Skin of body (tissue), 3 donors: ENCODE measurements at places on chromosomes 11 and 22. TPM values are rescaled to one million over a fixed set of nuclear protein-coding genes. Genes with fewer than 3 reads are reported as not detected.

DNA sequence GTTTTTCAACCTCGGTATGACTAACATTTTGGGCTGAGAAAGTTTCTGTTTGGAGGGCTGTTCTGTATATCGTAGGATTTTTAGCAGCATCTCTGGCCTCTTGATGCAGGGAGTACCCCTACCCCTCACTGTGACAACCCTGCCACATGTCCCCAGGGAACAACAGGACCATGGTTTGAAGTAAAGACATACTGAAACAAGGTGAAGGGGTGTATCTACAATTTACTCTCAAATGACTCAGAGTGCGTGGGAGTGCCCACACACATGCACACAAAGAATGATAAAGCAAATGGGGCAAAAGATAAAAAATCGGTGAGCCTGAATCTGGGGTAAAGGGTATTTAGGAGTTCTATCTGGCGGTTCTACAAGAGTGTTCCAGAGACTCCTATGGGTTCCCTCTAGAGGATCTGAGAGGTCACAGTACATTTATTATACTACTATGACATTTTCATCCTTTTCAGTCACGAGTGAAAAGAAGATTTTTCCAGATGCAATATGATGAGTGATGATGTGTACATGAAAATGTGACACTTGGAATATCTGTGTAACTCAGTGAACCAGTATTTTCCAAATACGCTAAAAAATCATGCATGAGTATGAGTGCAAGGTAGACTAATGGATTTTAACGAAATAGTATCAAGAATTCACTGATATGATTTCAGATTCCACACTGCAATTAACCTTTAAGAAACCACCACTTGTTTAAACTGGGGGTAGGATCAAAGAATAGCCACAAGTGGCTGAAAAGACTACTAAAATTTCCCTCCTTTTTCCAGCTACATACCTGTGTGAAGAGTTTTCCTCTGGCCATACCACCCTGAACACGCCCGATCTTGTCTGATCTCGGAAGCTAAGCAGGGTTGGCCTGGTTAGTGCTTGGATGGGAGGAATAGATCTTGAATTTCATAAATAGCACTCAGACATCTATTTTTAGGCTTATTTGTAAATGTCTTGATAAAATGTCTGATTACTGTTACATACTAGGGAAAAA is 56.3 kb upstream of the YPEL1 start:
- no peak for DNase-seq

GRCh38 chr11:84522331-84522730 is 1104.8 kb downstream of the DLG2 start:
- no peak for DNase-seq

DNA sequence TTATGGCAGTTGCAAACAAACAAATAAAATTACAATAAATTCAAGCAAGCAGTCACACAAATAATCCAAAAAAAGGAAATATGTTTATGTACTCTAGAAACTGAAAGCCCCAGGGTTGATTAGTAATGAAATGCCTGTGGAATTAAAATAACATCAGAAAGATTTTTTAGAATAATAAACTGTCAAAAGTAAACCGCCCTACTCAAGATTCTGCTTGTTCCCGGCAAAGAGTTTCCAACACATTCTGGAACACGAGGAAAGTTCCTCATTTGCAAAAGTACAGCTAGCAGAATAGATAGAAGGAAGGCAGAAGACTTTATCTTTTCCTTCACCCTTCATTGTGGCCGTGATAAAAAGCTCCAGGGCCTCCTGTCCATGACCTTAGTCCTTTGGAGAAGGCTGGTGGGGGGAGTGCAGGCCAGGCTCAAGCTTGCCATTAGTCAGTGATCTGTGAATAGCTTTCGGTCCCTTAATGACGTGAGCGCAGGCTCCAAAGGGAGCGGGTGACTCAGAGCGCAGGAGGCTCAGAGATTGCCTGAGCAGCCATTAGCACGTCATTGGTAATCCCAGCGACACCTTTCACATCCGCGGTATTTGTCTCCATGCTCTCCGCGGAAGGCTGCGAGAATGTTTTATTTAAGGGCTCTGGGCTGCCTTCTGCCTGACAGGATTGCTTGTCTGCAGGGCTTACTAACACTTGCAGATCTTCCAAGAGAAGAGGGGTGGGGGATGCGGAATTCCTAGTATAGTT is 458.3 kb downstream of the METTL15 start:
- peak; percentile 38 for DNase-seq

The SCUBE1 gene
- 0.20 TPM for total RNA-seq

DNA sequence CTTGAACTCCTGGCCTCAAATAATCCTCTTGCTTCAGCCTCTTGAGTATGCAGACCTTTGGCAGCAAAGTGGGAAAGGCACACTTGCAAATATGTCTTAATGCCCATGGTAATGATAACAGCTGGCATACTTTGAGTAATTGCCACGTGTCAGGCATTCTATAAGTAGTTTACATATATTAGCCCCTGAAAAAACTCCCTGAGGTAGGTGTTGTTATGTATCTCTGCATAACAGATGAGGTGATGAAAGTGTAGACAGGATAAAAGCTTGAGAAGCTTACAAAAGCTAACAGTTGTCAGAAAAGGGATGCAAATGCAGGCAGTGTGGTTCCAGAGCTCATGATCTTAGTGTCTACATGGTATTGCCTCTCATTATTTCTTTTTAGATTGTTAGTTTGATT is 291.1 kb upstream of the C11orf87 start:
- no peak for DNase-seq

DNA sequence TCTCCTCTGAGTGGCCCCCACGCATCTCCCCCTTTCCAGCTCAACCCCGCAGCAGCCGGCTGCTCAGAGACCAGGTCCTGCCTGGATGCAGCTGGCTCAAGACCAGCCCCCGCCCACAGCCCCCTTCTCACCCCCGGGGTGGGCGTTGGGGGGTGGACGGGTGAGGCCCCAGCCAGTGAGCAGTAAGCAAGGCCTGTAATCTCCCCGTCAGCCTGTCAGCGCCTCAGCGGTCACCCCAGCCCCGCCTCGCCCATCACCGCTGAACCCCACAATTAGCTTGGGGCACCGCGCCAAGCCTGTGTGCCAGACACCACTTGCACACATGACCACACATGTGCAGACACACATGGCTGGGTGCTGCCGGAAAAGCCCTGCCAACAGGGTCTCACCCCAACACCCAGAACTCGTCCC is 5.9 kb downstream of the PLXNB2 start:
- no peak for DNase-seq

GRCh38 chr11:47466701-47467250 is 17.8 kb upstream of the RAPSN start:
- no peak for DNase-seq

DNA sequence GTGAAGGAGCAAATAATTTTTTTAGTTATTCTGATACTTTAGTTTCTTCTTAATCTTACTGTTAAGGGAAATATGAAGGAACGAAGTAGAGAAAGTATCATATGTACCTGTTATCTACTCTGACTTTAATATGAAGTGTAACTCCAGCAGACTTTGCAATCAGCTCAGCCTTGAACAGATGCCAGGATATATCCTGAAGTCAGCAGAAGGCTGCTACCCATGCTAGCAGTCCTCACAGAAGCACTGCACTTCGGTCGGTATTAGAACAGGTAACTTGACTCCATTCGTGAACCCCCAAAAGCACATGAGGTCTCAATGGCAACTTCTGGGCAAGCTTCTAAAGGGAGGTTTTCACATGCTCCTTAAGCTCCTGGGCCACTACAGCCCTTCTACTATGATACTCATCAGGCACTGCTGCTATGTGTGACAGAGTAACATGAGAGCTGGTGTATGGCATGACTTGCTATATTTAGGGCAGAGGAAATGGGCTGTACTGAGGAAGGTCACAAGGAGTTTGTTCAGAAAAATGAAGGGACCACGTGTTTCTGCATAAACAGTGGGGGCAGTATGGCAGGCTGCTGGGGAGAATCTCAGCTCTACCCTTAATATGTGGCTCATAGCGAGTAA is 344.1 kb downstream of the SOX6 start:
- DNase-seq, result no peak

DNA sequence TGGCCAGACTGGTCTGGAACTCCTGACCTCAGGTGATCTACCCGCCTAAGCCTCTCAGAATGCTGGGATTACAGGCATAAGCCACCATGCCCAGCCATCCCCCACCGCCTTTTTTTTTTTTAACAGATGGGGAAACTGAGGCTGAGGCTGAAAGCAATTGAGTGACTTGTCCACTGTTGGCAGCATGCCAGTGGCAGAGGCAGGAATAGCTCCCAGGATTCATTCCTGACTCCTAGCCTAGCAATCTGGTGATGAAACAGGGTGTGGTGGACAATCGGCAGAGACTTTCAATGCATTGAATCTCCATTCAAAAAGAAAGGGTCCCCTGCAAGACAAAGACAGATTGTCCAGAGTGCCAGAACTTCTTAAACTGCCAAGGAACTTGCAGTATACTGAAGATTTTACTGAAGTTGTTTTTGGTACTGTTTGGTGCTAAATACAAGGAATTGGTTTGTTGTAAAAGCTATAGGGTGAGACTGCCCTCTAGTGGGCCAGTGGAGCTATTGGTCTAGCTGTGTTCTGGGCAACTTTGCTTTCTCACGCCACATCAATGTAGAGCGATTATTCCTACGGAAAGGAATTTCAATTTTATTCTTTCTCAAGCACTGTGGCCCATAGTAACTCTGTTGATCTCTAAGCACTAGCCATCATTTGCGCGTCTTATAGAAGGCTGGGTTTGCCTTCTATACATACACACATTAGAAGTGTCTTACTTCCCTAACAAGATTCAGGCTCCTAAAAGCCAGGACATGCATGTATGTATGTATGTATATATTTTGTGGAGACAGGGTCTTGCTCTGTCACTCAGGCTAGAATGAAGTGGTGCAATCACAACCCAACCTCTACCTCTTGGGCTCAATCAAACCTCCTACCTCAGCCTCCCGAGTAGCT is 21.0 kb downstream of the C22orf31 start:
- peak; percentile 80 for DNase-seq

The KBTBD4 gene
- total RNA-seq, result 15.7 TPM

DNA sequence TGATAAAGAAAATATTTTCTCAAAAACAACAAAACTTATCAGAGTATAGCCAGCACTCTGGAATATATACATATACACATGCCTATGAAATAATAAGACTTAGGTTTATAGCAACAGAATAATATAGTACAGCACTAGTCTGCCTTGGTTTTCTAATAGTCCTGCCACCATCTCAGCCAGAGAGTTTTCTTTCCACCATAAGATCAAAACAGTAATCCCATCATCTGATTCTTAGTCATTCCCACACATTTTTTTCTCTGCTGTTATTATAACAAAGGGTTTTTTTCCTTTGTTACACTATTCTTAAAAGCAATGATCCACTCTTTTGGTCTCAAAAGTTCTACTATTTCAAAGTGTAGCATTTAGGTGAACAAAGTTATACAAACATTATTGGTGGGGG is 15.1 kb downstream of the MTMR2 start:
- DNase-seq, result no peak

DNA sequence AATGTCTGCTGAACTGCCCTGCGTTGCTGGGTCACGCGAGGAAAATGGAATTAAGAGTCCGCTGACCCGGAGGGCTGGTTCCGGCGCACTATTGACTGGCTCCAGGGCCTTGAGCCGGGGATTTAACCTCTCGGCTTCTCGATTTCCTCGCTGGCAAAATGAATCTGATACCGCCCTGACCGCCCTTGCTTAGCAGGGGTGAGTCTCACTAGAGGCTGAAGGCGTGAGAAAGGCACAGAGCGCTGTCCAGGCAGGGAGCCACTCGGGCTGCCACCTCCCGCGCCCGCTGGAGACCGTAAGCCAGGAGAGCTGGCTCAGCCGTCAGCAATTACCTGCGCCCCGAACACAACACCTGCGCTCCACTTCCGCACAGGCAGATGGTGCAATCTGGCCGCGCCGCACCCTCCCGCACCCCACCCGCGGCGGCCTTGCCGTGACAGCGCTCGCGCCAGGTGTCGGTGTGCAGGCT is 65.6 kb downstream of the BUD13 start:
- no peak for DNase-seq

DNA sequence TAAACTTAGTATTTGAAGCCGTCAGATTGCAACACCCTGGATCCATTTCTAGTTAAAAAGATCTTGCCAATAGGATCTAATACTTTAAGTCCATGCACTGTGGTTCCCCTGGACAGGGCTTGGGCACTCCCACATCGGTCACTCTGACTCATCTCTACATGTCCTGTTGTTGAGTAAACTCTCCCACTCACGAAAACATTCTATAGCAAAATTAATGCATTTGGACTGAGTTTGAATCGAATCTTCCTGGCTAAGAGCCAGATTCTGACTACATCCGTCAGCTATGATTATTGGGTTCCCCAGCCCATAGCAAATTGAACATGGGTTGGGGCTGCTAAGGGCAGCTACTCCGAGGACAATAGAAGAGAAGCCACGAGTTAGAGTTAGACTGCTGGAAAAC is 182.1 kb upstream of the SORL1-AS1 start:
- DNase-seq, result no peak

The OR52N1 gene
- total RNA-seq, result not detected

- DNase-seq, result no peak
Measured at GRCh38 chr11:84289381-84289906, 1003.3 kb upstream of the CCDC90B start.

DNA sequence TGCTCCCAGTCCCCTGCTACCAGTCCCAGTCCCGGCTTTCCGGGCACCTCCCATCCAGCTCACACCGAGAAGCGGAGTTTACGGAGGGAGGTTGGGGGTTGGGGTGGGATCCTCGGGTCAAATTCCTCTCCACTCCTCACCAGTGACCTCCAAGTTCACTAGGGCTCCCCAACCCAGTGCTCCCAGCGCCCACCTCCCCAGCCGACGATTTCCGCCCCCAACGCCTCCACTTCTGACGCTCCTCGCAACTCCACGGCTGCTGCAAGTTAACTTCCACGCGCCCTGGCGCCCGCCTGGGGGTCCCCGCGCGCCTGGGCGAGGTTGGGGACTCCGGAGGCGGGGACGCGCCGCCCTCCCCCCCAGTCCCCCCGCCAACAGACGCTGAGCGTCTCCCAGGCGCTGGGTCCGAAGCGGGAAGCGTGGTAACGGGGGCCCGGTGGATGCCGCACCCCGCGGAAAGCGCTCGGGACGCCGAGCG is 526 bp downstream of the TPST2 start:
- DNase-seq, result no peak

The SYCE3 gene
- not detected for total RNA-seq

DNA sequence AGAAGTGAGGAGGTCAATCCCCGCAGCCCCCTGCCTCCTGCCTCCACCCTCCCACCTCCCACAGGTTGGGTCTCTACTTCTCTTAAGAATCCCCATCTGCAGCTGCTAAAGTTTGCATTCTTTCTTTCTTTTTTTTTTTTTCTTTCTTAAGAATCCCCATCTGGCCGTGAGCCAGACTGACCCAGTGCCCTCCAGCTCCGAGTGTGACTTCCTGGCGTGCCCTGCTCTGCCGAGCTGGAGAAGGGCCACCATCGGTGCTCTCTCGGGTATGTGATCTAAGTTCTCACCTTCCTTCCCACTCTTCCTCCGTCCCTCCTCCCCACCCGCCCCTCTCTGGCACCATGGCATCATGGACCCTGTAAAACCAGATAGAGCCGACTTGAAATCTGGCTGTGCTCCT is 66.7 kb upstream of the LMO1 start:
- no peak for DNase-seq
